Body of pancreas (tissue), 4 donors: ENCODE measurements at places on chromosomes 13 and 19. TPM values are rescaled to one million over a fixed set of nuclear protein-coding genes. Genes with fewer than 3 reads are reported as not detected.

- no peak for DNase-seq
Measured at GRCh38 chr19:30029721-30030510, 87.9 kb downstream of the URI1 start.

DNA sequence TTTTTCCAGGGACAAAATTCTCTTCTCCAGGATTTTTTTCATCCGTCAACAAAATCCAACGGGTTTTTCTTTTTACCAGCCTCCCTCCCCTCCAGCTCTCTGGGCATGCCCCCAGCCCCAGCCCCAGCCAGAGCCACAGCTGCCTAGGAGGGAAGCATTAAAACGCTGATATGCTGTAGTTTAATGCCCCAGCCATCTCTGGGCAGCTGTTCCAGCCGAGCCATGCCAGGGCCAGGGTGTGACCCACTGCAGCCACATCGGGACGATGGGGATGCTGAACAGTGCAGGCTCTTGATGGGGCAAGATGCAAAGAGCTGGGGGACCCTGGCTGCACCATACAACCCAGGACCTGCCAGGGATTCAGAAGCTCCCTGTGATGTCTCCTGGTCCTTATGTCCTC lies 32.1 kb downstream of the TSHZ3 start:
- no peak for DNase-seq

GRCh38 chr19:18762125-18763023 lies 28.7 kb downstream of the COMP start:
- peak; percentile 100 for DNase-seq

- DNase-seq, result no peak
Measured at GRCh38 chr13:33312150-33312860, 26.8 kb upstream of the STARD13 start.

KLF5 gene
- total RNA-seq, result 6.6 TPM

DNA sequence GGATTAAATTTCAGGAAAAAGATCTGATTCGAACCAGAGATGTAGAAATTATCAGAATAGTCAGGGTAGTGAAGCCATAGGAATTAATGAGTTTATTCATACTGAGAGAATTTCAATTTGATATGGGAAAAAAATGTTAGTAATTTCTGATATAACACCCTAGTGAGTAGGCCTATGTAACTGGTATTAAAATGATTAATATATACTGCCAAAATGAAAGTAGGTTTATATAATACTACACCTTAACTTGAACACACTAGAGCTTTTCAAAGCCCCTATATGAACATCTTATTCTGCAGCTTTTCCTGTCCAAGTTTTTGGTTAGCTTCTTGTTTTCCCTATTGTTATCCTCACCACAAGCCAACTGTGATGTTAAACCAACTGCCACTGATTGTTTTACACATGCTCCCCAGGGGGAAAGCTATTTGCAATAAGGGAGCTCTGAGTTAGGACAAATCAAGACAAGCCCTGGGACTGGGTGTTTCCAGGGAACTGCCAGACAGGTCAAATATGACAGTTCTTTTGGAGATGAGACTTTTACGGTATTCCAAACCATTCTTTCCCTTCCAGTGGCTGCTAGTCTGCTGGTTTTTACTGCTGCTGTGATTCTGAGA lies 45.3 kb downstream of the FNDC3A start:
- no peak for DNase-seq

SMIM24 gene
- 7.6 TPM for total RNA-seq

DNA sequence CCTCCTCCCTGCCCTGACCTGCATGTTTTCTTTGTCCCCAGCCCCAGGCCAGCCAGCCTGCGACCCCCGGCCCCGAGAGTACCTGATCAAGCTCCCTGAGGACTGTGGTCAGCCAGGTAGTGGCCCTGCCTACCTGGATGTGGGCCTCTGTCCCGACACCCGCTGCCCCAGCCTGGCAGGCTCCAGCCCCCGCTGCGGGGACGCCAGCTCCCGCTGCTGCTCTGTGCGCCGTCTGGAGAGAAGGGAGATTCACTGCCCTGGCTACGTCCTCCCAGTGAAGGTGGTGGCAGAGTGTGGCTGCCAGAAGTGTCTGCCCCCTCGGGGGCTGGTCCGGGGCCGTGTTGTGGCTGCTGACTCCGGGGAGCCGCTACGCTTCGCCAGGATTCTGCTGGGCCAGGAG lies 5.6 kb downstream of the CILP2 start:
- DNase-seq, result no peak

SPART gene
- total RNA-seq, result 11.5 TPM

DNA sequence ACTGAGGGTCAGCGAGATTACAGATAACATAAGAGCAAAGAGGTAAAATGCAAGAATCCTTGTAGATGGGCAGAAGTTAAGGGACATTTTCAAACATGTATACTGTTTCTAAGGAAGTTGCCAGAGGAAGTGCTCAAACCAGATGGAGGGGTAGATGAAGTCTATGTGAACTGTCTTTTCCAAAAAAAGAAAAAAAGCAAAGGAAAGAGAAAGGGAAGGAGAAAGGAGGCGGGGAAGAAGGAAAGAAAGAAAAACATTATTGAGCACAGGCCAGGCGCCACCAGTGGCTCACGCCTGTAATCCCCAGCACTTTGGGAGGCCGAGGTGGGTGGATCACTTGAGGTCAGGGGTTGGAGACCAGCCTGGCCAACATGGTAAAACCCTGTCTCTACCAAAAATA lies 5.3 kb downstream of the DMAC2 start:
- DNase-seq, result no peak

SCEL gene
- not detected for total RNA-seq

PSG7 gene
- total RNA-seq, result not detected

DNA sequence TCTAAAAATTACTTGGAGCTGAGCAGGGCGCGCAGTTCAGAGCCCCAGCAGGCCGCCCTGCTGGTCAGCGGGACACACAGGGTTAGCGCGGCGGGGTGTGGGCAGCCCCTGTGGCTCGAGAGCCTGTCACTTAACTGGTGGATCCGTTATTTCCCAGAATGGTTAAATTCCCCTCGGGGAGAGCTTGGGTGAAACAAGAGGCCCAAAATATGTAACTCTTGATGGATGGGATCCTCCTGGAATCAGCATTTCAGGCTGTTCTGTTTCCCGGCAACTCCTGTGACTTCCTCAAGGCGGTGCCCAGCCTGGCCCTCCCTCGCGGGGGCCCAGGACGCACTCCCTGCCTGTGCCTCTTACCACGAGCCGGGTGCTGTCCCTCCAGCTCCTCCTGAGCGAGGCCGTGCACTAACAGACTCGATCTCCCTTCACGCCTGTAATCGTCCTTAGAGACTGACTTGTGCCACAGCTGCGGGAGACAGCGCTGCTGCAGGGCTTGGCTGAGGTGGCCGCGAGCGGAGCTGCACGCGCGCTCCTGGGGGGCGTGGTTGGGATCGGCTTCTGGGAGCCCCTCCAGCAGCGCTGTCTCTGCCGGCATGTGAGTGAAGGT lies 9.7 kb downstream of the PTBP1 start:
- peak; percentile 21 for DNase-seq

DNA sequence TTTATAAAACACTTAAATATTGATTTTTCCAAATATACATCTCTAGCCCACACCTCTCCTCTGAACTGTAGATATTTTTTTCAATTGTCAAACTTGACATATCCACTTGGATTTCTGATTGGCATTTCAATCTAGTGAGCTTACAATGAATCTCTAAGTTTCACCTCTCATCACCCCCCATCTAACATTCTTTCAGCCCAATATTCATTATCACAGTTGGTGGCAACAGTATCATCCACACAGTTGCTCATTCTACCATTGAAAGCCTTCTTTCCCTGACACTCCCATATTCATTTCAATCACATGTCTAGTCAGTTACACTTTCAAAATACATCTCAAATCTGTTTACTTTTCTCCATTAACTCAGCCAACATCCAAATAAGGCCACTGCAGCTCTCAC lies 385.2 kb downstream of the PCDH20 start:
- DNase-seq, result no peak

DNA sequence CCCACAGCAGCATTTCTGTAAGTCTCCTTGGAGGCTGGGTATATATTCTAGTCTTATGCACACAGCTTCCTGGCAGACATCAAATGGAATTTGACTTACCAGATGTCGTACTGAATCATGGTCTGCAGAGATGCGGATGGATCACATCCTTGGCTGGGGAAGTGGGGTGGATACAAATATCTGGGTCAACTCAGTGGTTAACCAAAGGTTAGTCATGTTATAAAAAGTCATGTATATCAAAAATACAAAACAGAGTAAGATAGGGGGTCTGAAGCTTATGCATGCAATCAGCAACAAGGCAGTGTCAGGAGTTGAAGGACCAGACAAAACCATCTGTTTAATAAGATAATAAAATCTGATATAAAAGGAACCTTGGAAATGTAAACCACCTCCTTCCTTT lies 61.9 kb downstream of the WASF3 start:
- no peak for DNase-seq

DNA sequence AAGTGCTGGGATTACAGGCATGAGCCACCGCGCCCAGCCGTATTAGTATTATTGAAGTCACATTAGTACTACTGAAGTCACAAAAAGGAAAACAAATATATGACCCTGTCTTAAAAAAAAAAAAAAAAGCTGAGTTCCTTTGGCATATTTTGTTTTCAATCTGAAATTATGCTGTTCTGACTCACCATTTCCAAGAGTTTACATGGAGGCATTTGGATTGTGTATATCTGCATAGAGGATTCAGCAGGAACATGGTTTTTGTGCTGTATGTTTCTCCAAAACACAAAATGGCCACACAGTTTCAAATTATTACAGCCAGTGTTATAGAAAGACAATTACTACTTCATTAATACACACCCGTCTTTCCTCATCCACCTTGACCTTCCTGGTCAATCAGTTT lies 103.5 kb upstream of the TSC22D1 start:
- DNase-seq, result no peak

DNA sequence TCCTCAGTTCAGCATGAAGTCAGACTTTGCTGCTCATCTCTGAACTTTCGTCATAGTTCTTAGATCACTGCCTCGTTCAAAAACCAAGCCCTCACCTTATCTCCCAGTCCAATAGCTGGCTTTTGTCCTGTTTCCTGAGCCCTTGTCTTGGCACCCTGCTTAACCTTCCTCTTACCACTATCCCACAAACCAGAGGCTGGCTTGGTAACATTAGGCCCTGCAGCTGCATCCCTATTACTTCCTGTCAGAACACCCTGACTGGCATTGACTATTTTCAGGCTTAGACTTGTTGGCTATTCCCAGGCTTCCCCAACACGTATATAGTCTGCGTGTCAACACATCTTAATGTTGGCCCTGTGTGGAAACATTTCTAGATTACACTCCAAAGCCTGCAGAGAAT lies 172.4 kb downstream of the VWA8 start:
- no peak for DNase-seq

GRCh38 chr13:103531278-103531677 lies 465.1 kb upstream of the SLC10A2 start:
- no peak for DNase-seq

GRCh38 chr13:76804801-76805200 lies 81.4 kb downstream of the KCTD12 start:
- no peak for DNase-seq

WDR62 gene
- 0.33 TPM for total RNA-seq

ZNF799 gene
- total RNA-seq, result 4.2 TPM

DNA sequence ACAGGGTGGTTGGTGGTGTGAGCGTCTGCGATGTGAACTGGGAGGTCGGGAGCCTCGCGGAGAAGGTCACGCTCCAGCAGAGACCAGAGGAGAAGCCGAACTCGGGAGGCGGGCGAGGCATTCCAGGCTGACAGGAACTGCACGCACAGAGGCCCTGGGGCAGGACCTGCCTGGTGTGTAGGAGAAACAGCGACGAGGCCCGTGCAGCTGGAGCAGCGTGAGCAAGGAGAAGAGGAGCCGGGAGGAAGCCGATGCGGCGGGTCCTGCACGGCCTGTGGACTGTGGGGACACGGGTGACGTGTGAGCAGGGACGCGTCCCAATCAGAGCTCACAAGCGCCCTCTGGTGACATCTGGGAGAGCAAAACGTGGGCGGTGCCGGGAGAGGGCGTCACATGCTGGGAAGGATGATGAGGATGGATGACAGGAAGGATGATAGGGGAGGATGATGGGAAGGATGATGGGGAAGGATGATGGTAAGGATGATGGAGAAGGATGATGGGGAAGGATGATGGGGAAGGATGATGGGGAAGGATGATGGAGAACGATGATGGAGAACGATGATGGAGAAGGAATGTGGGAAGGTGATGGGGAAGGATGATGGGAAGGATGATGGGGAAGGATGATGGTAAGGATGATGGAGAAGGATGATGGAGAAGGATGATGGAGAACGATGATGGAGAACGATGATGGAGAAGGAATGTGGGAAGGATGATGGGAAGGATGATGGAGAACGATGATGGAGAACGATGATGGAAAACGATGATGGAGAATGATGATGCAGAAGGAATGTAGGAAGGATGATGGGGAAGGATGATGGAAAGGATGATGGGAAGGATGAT lies 16.1 kb upstream of the MADCAM1 start:
- peak; percentile 87 for DNase-seq

RDH8 gene
- total RNA-seq, result not detected

CYP2A7 gene
- total RNA-seq, result not detected

MATK gene
- not detected for total RNA-seq

GRCh38 chr19:33201473-33201872 lies 7.3 kb downstream of the LRP3 start:
- DNase-seq, result no peak

KIR3DL2 gene
- total RNA-seq, result not detected

RUBCNL gene
- total RNA-seq, result 2.1 TPM

- peak; percentile 38 for DNase-seq
Measured at GRCh38 chr19:55283548-55284377, at the start of gene BRSK1. BRSK1 (plus strand) TSS chr19:55283997; CDS start chr19:55284443, 446 bp downstream.

DNA sequence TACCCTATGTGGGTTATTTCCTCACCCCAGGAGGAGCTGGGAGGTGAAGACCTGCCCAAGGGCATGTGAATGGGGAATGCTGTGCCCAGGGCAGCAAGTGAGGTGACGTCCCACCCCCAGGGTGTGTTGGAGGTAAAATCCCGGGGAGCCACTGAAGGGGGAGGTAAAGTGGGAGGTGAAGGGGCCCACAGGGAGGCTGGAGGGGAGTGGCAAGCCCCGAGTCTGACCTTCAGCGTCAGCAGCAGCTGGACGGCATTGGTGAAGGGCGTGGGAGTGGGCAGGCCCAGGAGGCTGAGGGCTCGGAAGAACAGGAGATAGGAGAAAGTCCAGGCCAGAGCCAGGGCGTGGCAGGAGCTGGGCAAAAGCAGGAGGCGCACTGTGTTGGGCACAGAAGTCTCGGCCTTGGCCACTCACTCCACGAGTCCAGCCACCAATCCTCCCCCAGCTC lies 2.4 kb downstream of the MBOAT7 start:
- peak; percentile 87 for DNase-seq

DNA sequence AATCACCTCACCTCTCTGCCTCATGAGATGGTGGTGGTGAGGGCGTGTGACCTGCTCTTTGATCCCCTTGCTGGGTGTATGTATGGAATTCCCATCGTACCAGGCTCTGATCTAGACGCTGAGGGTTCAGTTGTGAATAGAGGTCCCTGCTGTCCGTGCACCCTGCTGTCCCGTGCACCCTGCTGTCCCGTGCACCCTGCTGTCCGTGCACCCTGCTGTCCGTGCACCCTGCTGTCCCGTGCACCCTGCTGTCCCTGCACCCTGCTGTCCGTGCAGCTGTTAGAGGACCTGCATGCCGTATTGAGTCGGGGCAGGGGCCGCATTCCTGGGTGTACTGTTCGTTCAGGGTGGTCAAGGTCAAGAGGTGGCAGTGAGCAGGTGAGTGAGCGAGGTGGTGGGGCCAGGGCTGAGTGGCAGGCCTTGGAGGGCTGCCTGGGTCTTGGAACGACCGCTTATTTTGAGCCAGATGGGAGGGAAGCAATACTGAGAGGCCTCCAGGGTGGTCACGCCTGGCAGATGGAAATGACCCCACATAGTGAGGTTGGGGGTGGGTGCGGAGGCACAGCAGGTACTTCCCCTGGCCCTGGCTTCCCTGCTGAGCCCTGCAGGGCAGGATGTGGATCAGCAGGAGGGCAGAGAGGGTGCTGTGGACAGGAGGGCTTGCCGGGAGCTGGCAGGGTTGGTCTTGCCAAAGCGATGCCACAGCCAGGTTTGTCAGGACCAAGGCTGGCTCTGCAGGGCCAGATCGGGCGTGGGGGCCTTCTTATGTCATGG lies 4.6 kb upstream of the EPN1 start:
- DNase-seq, result no peak
